Dermis microvascular lymphatic vessel endothelial cell (primary cell): ENCODE measurements at places on chromosomes 2 and 18. TPM values are rescaled to one million over a fixed set of nuclear protein-coding genes. Genes with fewer than 3 reads are reported as not detected.

- peak; percentile 65 for DNase-seq
Observed at GRCh38 chr18:21739604-21740537, 721 bp upstream of the MIB1 start.

- DNase-seq: no peak
Observed at GRCh38 chr2:128325611-128326181, 7.0 kb upstream of the HS6ST1 start.

DNA sequence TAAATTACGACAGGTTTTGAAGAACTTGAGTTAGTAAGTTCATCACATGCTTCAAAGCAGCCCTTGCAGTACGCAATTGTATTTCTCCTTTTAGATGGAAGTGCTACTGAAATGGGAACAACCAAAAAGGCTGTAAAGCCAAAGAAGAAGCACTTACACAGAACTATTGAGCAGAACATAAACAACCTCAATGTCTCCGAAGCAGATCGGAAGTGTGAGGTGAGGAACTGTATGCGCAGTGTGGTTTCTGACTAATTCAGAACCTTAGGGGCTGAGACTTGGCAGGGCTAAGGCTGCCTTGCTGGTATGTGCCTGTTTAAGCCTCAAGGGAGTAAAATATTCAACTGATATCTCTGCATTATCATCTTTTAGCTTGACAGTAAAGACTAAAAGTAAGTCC, 8.4 kb downstream of the NCAPH start:
- no peak for DNase-seq

DNA sequence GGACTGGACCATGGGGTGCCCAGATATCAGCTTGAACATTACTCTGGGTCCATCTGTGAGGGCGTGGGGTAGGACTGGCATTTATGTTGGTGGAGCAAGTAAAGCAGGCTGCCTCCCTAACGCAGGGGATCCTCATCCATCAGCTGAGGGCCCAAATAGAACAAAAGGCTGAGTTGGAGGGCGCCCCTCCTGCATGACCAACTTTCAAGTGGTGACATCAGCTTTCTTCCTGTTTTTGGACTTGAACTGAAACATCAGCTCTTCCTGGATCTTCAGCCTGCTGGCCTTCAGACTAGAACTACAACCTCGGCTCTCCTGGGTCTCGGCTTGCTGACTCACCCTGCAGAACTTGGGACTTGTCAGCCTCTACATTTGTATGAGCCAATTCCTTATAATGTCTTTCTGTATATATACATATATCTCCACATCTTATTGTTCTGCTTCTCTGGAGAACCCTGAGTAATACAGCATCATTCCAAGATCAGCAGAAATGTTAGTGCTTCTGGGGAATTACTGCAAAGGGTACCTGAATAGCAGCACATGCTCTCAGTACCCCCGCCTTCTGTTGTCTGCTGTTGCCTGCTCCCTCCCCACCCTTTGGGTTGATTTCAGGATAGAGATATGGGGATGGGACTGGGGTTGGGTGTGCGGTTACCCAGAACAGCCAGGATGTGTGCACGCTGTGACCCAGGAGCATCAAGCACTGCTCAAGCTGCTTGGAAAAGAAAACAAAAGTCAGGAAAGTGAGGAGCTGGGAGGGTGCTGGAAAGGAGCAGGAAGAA, 20.0 kb downstream of the TMEM127 start:
- DNase-seq: no peak

DNA sequence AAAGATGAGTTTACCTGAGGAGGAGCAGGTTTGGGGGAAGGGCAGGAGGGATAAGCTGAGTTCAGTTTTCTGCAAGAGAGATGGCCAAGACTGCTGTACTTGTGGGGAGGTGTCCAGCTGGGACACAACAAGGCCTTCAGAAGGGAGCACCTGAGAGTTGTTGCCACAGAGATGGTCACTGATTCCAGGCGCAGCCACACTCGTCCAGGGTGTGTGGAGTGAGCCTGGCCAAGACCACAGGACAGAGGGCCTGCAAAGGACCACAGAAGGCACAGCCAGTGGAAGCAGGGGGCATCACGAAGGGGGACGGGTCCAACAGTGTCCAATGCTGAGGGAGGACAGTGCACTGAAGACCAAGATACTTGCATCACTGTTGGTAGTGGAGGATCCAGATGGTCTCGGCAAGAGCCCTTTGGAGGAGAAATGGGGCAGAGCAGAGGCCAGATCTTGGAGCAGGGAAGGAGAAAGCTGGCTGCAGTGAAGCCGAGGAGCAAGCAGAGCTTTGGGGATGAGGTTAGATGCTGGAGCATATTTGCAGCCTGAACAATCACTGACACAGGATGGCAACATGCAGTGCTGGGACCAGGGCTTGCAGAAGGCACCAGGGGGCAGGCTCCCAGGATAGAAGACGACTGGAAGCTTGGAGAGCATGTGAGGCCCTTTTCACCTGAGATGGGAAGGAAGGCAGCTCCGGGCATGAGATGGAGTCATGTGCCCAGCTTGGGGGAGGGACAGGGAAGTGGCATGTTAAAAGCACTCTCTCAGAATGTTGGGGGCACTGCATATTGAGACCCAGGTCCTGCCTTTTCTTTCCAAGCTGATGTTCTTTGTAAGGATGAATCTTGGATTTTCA, 214.0 kb downstream of the CYP26B1 start:
- DNase-seq: peak; percentile 6

DNA sequence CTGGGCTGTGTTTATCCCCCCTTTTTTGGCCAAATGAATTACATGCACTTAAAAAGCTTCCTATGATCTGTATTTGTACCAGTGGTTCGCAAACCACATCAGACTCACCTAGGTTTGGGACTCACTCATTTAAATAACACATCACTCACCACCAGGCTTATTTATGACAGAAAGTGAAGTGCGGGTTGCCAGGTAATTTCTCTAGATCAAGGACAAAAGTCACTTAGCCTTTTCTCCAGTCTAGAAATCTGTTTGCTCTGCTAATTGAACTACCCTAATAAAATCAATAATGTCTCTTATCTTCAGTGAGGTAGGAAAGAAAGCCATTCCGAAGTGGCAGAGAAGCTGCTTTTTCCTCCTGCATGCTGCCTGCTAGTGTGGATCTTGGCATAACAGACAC, 88.1 kb upstream of the SLC8A1 start:
- DNase-seq: no peak

DNA sequence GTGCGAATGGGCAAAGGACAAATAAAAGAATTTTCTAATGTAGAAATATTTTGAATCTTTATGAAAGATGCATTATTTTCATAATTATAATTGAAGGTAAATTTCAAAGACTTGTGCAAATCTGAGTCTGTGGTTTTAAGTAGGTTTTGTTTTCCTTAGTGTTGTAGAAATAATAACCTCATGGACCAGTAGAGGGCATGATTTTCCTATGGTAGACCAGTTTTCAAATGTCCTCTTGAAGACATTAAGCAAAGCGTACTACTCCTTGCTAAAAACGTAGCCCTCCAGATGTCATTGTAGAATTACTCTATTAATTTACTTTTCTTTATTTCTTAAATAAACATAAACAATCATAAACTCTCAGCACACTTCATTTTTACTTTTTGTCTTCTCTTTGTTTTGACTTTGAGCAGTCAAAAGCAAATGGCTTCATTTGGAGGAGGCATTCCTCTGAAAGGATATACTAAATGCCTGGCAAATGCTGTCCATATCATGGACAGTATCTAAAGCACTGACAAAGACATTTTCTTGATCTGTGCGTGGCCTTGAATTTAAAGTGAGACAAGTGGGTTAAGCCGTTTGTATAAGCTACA, 85.8 kb upstream of the FAM237A start:
- DNase-seq: peak; percentile 25

GRCh38 chr18:48450685-48451084, 41.5 kb upstream of the ZBTB7C start:
- no peak for DNase-seq

GRCh38 chr18:49584394-49584793, 22.5 kb downstream of the LIPG start:
- no peak for DNase-seq

DNA sequence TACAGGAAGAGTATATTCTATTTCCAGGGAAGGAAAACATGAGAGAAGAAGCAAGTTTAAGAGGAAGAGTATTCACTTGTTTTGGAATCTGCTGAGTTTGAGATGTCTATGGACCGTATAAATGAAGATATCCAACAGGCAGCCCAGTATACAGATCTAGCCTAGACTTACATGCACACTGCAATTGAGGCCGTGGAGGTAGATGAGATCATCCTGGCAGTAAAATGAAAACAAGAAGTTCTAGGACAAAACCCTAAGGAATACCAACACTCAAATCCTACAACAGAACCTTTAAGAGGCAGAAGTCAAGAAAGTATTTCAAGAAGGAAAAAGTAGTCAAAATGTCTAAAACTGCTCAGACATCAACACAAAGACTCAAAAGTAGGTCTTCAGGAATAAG, 16.0 kb downstream of the GRB14 start:
- no peak for DNase-seq

- no peak for DNase-seq
Observed at GRCh38 chr18:22723221-22723620, 209.9 kb upstream of the RBBP8 start.

DNA sequence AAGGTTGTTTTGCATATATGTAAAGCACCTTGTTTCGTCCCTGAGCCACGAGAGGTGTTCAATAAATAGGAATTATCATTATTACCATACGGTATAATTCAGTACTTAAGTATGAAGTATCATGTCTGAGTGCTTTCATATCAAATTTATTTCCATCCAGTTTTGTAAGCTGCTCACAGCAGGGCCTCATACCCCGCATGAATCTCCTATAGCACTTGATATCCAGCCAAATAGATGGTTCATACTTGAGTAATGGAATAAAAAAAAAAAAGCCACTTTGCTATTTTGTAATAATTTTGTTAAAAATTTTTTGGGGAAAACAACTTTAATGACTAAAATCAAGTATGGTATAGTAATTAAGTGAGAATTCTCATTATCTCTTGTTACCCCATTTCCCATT, 160.8 kb upstream of the NOSTRIN start:
- DNase-seq: no peak

DNA sequence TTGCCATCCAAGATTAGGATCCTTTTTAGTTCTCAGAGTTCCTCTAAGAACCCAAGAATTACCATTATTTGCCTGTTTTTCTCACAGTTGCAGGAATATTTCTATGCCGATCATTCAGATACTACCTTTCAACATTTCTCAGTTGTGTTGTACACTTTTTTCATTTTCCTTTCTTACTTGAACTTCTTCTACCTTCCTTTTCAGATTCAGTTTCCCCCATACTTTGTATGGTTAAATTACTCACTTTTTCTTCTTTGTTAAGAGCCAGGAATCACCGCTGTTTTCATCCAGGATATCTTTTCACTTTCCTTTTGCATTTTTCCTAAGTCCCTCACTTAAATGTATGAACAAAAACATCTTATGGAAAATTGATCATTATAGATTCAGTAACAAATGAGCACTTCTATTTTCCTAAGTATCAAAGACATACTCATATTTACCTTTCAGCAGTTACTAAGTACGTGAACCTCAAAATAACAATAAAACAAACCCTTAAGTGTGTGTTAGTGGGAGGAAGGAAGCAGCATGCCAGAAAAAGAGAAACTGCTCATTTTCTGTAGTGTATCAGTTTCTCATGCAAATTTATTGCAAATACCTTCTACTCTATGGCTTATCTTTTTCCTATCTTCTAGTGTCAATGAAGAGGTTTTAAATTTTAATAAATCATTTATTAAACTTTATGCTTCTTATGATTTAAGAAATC, 64.3 kb upstream of the STAT1 start:
- no peak for DNase-seq

DNA sequence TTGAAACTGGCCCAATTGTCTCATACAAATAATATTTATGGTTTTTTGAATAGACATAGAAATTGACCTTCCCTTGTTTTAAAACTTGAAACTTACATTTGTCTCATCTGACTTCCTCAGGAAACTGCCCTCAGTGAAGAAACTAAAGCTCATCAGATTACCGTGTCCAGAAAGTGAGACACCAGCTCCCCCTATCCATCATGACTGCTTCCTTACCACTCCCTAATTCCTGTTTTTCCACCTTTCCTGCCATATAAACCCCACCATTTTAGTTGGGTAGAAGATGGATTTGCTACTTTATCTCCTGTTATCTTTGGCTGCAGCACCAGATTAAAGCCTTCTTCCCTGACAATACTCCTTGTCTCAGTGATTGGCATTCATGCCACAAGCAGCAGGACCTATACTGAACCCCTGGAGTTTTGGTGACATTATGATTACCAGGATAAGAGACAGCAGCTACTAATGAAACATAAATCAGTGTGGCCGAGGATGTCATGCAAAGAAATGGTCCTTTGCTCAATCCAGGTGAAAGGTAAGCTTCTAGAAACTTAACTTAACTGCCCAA, 1627.6 kb upstream of the ZEB2 start:
- no peak for DNase-seq

DNA sequence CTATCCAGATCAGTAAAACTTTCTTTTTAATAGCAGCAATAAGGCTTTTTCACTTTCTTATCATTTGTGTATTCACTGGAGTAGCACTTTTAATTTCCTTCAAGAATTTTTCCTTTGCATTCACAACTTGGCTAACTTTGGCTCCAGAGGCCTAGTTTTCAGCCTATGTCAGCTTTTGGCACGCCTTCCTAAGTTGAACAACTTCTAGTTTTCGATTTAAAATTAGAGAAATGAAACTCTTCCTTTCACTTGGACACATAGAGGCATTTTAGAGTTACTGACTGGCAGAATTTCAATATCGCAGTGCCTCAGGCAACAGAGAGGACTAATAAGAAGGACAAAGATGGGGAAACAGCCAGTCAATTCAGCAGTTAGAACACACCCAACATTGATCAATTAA, 577.4 kb downstream of the DSC3 start:
- DNase-seq: no peak

DNA sequence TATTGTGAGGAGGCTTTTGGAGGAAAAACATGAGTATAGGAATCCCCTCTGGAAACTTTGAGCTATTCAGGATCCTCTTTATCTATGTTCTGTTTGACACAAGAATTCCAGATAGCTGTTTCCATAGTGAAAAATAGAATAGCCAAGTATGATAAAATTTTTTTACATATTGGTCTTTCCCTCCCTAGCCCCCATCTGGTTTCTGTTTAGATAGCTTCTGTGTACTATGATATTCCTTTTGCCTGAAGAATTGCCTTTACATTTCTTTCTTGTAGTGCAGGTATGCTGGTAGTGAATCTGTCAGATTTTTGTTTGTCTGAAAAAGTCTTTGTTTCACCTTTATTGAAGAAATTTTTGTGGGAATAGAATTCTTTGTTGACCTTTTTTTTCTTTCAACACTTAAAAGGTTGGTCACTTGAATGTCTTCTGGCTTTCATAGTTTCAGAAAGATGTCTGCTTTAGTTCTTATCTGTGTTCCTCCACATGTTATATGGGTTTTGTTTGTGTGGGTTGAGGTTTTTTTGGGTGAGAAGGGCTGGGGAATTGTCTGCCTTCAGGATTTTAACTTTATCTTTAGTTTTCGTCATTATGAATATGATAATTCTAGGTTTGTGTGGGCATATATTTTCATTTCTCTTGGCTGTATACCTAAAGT, 29.9 kb upstream of the FBLN7 start:
- no peak for DNase-seq

GRCh38 chr2:144099780-144100377, 420.0 kb downstream of the ZEB2 start:
- peak; percentile 64 for DNase-seq

The CD207 gene
- under 0.01 TPM in 2 replicates for total RNA-seq

The GAL3ST2 gene
- total RNA-seq: not detected in 2 replicates

The FEV gene
- not detected in 2 replicates for total RNA-seq

The CNGA3 gene
- total RNA-seq: under 0.01 TPM in 1 of 2 replicates, not detected in the other

The NDUFV2 gene
- total RNA-seq: 71.2 and 105 TPM in 2 replicates

The SERPINB10 gene
- total RNA-seq: not detected in 2 replicates

The NEU2 gene
- not detected in 2 replicates for total RNA-seq

The BUB1 gene
- 11.0 and 25.8 TPM in 2 replicates for total RNA-seq

The ACVR1C gene
- total RNA-seq: under 0.01 TPM in 2 replicates

The SLC9A4 gene
- not detected in 2 replicates for total RNA-seq

The PXDN gene
- 195 and 256 TPM in 2 replicates for total RNA-seq

The CYS1 gene
- under 0.01 TPM in 2 replicates for total RNA-seq
